ENCODE measurements at places on chromosomes 12 and 14. TPM values are rescaled to one million over a fixed set of nuclear protein-coding genes. Genes with fewer than 3 reads are reported as not detected.

Gene RPL10L
- not detected for polyA plus RNA-seq

Gene NID2
- 20.6 TPM for polyA plus RNA-seq

Gene TAS2R46
- not detected for polyA plus RNA-seq

Gene CTDSP2
- 56.4 TPM for polyA plus RNA-seq

Gene LRRC10
- not detected for polyA plus RNA-seq

Gene OR11G2
- not detected for polyA plus RNA-seq

Gene ST8SIA1
- 0.70 TPM for polyA plus RNA-seq

Gene TRIP11
- 13.5 TPM for polyA plus RNA-seq

Gene RNASE3
- polyA plus RNA-seq = not detected

Gene CLEC9A
- not detected for polyA plus RNA-seq

Gene PLEKHG7
- not detected for polyA plus RNA-seq

Gene TDRD9
- 0.06 TPM for polyA plus RNA-seq

Gene MFAP5
- 17.7 TPM for polyA plus RNA-seq

Gene FAM186B
- polyA plus RNA-seq = 0.19 TPM

Gene ENDOU
- polyA plus RNA-seq = not detected

Gene IAPP
- polyA plus RNA-seq = not detected

Gene MAP4K5
- polyA plus RNA-seq = 13.0 TPM

Gene RND1
- polyA plus RNA-seq = 0.37 TPM

Gene CLEC4D
- not detected for polyA plus RNA-seq

Gene TBX3
- 13.3 TPM for polyA plus RNA-seq

All from mammary epithelial cell (primary cell).